Stimulated activated CD8-positive, alpha-beta memory T cell treated with anti-CD3 and anti-CD28 coated beads, Interleukin-7, amount 100 ng/mL, for 1 hour (primary cell): ENCODE measurements at places on chromosomes 16 and 17.

DNA sequence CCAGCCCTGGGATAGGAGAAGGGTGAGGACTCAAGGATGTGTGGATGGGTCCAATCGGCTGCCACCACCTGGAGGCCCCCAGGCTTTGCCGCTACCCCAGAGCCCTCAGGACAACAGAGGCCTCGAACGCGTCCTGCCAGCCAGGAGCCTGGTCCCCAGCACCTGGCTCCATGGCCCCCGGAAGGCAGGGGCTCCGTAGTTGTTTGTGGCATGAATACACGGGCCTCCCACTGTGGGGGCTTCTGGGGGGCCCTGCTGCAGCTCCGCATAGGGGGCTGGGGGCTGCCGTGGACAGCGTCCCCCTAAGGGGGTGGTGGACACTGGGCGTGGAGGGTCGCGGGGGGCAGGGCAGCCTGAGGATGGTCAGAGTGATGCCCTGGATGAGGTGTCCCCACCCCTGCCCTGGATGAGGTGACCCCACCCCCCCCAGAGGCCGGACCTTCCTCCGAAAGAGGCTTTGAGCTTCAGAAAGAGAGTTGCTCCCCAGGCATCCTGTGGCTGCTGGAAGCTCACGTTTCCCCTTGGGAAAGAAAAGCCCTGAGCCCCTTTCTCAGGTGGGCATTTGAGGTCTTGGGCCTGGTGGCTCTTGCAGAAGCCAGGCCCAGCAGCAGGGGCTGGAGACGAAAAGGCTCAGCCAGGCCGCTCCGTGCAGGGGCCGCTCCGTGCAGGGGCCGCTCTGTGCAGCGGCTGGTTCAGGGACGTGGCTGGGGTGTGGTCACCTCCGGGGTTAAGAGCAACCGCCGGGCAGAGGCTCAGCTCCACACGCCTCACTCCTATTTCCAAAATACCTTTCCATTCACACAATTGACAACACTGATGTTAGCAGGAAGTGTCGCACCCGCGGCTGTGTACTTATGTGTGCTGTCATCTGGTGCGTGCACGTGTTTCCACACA, 40.3 kb upstream of the GNG13 start:
- no peak for DNase-seq

DNA sequence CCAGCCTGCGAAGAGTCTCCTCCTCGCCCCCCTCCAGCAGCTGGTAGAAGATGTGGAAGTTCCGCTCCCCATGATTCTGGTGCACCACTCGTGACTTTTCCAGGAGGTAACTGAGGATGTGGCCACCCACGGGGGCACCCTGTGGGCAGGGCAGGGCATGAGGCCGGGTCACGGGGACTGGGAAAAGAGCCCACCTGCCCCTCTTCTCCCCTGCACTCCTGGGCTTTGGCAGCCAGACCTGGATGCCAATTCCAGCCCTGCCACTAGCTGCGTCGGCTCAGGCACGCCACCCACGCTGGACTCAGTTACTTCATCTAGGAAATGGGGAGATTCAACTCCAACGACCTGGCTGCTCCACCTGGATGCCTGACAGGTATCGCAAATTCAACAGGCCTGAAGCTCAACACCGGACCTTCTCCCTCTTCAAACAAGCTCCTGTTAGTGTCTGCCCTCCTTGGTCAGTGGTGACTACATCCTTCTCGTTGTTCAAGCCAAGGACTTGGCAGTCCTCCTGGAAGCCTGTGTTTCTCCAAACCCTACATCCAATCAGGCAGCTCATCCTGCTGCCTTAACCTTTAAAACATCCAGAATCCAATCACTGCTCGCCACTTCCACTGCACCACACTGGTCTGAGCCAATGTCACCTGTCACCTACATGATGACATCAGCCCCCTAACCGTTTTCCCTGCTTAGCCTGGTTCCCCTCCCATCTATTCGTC, 11.6 kb downstream of the MYO1C start:
- DNase-seq: no peak

DNA sequence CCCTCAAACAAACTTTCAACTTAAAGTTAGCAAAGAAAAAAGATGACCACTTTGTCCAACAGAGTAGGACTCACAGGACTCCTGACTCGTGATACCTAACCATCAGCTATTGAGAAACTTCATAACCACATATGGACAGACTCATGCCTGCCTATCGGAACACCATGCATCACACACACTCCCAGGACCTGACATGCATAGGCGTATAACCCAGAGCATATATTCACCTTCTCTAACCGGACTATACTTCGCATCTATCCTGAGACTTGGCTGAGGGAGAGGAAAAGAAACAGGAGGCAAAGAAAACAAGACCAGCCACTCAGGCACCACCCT, 2.2 kb downstream of the PIP4K2B start:
- no peak for DNase-seq

DNA sequence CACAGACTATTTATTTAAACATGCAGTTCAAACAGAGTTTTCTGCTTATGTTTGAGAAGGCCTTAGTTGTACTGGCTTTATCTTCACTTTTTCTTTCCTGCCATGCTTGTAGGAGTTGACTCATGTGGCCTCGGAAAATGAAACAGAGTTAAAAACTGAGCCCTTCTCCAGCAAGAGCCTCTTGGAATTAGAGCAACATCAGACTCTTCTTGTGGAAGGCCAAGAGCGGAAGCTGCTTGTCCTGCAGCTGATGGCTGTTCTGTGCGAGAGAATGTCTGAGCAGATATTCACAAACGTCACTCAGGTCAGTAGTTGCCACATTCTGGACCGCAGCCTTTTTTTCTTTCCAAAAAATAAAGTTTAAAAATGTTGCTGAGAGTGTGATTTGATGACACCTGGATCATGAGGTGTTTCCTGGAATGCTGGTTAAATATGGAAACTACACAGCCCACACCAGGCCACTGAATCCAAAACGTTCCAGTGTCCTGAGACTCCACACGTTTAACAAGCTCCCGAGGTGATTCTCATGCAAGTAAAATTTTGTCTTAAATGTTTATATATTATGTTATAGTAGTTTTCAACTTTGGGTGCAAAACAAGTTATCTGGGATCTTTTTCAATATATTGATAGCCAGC, 65.9 kb downstream of the TANGO6 start:
- no peak for DNase-seq

DNA sequence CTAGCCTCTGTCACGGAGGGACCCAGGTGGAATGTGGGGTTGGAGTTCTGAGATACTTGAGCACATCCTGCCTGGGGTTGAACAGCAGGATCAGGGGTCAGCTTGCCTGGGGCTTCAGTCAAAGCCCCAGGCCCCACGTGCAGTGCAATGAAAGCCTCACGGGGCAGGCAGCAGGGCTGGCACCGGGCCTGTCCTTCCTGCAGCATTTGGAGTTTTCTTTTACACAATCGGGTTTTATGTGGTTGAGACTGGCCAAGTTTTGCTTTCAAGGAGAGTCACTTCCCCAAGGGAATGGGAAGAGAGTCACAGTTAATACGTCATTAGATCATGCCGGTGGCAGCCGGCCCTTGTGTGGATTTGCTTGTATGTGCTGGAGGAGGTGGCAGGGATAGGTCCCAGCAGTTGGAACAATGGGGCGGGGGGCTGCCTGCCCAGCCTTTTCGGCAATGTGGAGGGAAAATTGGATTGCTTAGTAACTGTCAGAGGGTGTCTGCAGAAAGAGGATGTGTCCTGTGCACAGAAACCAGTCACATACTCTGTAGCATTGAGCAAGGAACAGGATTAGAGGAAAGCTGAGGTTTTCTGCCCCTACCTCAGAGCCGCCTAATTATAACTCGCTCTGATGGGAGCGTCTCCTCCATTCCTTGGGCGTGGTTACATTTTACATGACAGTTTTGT, 4.5 kb downstream of the RMI2 start:
- DNase-seq: no peak

- peak; percentile 67 for DNase-seq
Observed at GRCh38 chr17:21551081-21551881, 141.0 kb upstream of the KCNJ18 start.

DNA sequence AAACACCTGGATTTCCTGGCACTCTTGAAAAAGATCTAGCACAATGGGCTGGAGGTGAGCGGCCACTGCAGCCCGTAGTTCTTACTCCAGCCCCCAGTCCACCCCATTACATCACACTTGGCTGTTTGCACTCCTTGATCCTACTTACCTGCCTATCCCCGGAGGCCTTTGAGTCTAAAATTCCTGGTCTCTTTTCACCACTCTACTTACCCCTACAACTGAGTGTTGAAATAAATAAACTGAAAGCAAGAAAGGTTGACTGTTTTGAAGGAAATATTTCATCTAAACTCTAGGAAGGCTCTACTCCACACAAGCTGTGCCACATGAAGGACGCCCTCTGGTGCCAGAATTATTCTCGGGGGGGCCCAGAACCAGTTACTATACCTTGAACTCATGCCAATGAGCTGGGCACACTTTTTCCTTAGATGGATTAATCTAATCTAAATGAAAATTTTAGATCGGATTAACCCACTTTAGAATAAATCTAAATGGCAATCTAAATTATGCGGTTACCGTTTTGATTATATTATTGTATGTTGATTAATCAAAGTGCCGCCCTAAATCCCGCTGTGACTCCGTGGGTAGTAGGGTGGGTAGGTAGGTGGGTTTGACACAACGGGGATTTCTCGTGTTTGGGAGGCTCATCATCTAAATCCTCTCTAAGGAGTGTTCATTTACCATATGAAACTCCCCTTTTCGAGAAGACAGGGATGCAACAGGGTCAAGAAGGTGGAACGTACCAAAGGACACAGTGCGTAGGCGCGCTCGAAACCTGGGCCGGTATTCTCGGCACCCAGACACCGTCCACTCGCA, 651 bp upstream of the EIF1 start:
- peak; percentile 48 for DNase-seq

DNA sequence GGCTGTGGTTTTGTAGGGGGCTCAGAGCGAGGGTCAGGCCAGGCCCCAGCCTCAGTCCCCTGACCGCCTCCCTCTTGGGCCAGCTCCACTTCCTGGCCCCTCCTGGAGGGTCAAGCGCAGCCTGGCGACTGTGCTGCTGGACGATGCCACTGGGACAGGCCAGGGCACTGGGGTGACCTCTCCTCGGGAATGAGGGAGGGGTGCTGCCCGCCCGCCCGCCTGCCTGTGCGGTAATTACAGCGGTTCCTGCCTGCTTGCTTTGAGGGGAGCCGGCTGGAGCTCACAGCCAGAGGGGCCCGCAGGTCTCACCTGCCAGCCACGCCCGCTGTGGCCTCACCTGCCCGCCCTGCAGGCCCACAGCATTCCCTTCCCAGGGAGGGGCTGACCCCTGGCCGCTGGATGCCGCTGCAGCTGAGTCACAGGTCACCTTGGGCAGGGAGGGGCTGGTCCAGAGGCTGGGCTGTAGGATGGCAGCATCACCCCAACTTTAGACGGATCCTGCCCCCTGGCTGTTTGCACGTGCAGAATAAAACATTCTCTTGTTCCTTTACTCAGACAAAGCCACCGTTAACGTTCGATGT, 76.7 kb upstream of the CBX4 start:
- no peak for DNase-seq

DNA sequence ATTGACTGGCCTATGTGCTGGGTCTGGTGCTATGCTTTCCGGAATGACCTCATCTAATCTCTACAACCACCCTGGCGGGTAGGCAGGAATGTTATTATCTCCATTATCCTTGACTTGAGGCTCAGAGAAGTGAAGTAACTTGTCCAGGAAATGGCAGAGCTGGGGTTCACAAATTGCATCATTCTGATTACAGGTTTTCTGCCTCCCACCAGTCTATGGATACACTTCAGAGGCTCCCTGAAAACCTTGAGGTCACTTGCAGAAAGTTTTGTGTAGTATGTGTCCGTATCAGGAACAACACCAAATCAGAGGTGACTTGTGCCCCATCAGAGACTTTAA, 19.1 kb downstream of the NOD2 start:
- no peak for DNase-seq

- DNase-seq: no peak
Observed at GRCh38 chr17:40349895-40350688, 14.4 kb downstream of the GJD3 start.

DNA sequence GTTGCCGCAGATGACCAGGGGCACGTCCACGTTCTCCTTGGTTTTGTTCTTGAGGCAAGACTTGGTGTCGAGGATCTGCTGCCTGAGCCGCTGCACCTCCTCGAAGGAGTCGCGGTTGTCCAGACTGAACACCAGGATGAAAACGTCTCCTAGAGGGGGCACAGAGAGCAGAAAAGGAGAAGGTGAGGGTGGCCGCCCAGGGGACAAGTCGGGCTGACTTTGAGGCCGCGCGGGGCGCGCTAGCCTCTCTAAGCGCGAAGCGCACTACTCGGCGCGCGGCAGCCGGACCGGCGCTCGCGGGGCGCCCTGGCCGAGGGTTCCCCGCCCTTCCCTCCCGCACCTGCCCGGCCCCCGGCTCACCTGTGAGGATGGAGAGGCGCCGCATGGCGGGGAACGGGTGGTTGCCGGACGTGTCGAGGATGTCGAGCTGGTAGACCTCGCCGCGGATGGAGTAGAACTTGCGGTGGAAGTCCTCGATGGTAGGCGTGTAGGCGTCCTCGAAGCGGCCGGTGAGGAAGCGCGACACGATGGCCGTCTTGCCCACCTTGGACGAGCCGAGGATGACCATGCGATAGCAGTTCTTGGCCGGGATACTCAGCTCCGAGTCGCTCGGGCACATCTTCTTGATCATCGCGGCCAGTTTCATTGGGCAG, 533 bp downstream of the RASD1 start:
- DNase-seq: no peak

GRCh38 chr16:46739934-46740333, 8.2 kb downstream of the MYLK3 start:
- DNase-seq: no peak

DNA sequence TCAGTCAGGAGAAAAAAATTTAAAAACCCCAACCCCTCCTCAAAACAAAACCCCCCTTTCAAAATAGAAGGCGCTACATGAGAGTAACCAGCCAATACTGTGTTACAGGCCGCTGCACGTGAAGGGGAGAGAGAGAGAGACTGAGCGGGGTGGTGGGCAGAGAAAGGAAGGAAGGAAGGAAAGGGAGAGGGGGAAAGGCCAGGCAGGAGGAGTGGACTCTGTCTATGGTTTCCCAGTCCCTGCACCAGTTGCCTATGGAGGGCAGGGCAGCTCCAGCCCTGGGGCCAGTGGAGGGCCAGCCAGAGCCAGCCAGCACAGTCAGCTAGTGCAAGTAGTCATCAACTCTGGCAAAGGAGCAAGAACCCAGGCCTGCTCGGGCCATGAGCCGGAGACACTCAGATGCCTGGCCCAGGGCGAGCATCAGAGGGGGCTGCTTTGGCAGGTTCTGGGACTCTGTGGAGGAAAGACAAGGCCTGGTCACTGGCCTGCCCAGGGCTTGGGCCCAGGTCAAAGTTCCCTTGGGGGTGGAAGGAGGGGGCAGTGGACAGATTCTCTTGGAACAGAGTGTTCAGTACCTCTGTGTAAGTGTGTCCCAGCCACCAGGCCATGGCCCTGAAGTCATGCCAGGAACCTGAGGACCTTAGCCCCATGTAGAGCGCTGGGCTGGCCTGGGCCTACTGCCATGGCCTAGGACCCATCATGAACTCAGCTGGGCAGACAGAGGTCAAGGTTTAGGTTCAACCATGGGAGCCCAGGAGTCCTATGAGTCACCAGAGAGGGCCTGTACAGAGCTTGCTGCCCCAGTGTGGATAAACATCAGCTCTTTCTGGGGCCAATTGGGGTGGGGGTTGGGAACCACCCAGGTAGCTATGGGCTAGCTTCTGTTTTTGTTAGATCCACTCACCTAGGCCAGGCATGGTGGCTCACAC, 7.3 kb upstream of the GFOD2 start:
- no peak for DNase-seq
